Hair follicle dermal papilla cell (primary cell): ENCODE measurements at places on chromosomes 13 and 19. TPM values are rescaled to one million over a fixed set of nuclear protein-coding genes. Genes with fewer than 3 reads are reported as not detected.

The TLE6 gene
- total RNA-seq, result 1.1 and 2.3 TPM in 2 replicates

The TTYH1 gene
- total RNA-seq, result not detected in 2 replicates

The TNFSF9 gene
- total RNA-seq, result 5.7 and 7.5 TPM in 2 replicates

The ATP7B gene
- total RNA-seq, result 2.7 and 5.8 TPM in 2 replicates

The LILRA2 gene
- not detected in 2 replicates for total RNA-seq

The GRIK5 gene
- total RNA-seq, result 0.12 and 0.32 TPM in 2 replicates
